ENCODE measurements at places on chromosomes 1 and 21. TPM values are rescaled to one million over a fixed set of nuclear protein-coding genes. Genes with fewer than 3 reads are reported as not detected.

SLC1A7 gene
- not detected for total RNA-seq

TEKT2 gene
- not detected for total RNA-seq

TMEM200B gene
- 4.8 TPM for total RNA-seq

CFHR5 gene
- not detected for total RNA-seq

ADAM30 gene
- total RNA-seq, result not detected

RIPK4 gene
- total RNA-seq, result under 0.01 TPM

TP73 gene
- total RNA-seq, result not detected

LRRC71 gene
- not detected for total RNA-seq

CD84 gene
- total RNA-seq, result not detected
